GM04504 (cell line): ENCODE measurements at places on chromosomes 3 and 15.

DNA sequence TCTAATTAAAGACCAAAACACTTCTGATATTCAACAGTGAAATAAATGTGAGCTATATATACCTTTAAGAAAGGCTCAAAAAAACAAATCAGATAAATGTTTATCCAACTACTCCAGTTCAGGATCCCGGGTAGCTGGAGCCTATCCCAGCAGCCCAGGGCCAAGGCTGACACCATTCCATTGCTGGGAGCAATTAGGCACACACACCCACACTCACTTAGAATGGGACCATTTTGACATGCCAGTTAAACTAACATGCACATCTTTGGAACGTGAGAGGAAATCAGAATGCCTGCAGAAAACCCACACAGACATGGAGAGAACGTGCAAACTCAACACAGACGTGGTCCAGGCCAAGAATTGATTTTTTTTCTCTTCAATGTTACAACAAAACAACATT, 30.0 kb upstream of the PLSCR4 start:
- peak; percentile 44 for DNase-seq

DNA sequence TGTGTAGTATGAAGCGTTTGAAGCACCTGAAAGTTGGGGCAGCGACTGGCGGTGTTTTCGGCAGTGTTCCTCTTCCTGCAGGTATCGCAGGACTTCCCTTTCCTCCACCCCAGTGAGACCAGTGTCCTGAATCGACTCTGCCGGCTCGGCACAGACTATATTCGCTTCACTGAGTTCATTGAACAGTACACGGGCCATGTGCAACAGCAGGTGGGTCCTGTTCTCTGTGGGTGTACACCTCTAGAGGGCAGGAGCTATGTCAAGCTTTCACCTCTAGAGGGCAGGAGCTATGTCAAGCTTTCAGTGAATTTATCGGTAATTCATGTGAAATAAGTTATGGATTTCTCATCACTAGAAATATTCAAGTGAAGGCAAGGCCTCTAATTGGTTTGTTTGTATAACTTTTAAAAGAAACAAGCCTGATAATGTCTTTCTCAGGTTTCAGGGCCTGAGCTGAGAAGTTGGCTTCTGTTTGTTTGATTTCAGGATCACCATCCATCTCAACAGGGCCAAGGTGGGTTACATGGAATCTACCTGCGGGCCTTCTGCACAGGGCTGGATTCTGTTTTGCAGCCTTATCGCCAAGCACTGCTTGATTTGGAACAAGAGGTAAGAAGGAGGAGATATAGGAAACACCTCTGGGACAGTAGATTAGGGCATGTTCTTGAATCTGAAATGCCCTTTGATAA, 5.3 kb downstream of the TUBGCP4 start:
- no peak for DNase-seq

- no peak for DNase-seq
These were observed 84.4 kb downstream of the BDH1 start for GRCh38 chr3:197471221-197472010.

GRCh38 chr3:184184546-184185230, 1.3 kb upstream of the ABCF3 start:
- no peak for DNase-seq

GRCh38 chr3:191336833-191337232, 6.5 kb upstream of the UTS2B start:
- no peak for DNase-seq

DNA sequence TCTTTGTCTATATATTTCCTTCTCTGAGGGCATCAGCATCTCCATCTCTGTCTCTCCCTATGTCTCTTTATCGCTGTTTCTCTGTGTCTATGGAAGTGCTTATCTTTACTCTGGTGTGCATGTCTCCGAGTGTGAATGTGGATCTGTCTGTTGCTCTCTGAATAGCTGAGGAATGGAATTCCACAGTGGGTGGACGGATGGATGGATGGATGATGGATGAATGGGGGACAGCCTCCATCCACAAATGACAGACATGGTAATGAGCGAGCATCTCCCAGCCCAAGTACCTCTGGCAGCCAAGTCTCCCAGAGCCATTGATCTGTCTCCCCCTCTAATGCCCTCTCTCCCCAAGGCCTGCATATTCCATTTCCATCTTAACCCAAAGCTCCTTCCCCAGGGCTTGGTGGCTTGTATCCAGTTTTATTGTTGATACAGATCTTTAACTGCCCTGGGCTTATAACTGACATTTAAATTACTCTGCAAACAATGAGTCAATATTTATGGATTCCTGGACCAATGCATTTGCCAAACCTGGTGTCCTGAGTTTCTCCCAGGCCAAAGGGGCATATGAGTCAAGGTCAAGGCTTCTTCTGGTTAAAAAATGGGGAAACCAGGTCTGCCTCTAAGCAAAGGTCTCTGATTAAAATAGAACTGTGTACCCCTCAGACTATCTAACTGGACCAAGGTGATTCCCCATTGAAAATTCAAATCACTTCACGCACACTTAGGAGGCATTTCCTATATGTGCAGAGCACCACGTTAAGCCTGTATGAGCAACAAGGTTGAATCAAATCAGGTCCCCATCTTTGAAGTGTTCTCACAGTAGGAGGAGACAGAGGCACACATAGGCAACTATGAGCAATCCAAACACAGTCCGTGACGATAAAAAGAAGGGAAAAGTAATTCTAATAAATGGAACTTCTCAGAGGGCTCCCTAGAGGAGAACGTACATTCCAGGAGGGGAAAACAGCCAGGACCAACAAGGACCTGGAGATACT, 109.9 kb downstream of the TLE3 start:
- DNase-seq = no peak
